ENCODE measurements at places on chromosomes 16 and 17.

- DNase-seq = no peak
Observed at GRCh38 chr17:12287953-12288352, 267.3 kb downstream of the MAP2K4 start.

DNA sequence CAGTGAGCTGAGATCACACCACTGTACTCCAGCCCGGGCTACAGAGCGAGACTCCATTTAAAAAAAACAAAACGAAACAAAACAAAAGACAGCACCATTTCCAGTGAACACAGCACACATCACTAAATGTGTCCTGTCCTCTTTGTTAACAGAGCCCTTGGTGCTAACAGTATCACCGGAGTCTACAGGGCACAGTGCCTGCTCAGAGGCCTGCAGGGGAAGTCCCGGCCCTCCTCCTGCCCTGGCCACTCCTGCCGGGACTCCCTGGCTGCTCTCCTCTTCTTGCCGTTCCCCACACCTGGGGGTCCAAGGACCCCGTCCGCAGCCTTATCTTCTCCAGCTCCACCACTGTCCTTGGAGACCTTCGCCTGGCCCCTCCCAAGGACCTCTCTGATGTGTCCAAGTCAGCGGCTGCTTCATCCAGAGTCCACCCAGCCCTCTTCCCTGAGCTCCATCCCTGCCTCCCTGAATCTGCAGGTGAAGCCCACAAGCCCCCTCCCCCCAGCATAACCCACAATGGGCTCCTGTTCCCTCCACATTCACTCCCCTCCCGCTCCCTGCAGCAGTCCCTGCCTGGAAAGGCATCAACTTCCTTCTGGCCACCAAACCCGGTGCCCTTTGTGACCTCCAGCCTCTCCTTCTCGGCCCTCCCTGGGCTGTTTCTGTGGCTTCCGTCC, 8.5 kb downstream of the TRPV1 start:
- DNase-seq = no peak

GRCh38 chr16:68387301-68387700, 61.0 kb downstream of the SMPD3 start:
- no peak for DNase-seq

DNA sequence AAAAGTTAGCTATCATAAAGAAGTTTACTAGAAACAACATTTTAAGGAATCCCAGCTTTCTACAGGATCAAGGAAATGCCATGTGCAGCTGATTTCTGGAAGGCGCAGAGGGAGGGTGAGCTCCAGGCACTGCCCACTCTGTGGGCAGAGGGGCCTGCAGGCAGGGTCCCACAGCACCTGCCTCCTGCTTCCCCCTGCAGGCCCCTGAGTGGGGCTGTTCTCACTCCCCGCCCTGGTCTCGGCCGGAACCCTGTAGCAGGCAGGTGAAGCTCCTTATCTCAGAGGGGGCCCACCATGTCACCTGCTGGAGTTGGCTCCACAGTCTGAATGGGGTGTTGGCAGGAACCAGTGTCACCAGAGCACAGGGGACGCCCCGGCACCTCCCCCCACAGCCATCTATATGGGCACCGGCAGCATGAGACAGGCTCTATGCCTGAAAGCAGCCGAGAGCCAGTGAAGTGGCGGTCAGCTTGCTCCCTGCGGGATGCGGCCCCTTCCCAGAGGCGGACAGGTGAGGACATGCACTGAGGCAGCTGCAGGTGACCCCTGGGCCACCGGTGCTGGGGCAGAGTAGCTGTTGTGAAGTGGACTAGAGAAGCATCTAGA, 47.6 kb upstream of the FASN start:
- DNase-seq = no peak

GRCh38 chr17:37479025-37479424, 10.7 kb upstream of the DUSP14 start:
- no peak for DNase-seq

DNA sequence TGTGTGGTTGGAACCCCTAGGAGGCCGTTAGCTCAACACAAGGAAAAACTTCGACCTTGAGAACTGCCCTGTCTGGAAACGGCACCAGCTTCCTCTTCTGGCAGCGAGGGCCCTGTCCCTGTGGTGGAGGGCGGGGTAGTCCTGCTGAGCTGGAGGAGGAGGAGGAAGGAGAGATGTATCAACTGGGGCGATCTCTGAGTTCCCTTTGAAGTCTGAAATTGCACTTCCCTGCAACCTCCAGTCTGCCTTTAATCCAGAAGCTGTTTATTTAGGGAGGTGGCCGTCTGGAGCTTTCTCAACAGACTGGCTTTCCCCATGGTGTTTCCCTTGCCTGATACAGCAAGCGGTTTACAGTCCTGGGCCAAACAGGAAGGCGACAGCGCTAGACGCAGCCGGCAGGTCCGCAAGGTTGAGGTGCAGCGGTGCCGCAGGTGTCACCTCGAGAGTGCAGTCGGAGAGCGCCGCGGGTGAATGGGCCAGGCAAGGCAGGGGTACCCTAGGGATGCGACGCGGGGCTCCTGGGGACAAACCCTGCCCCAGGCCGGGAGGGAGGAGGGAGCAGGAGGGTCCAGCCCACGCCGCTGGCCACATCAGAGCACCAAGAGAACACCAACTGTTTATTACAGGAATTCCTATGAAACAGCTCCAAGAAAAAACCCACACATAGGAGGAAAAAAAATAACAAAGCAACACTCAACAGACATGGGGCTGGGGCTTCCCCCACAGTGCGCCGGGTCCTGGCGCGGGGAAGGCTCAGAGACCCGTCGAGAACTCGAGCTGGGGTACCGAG, 11.4 kb upstream of the MRPS23 start:
- DNase-seq = peak; percentile 34

GRCh38 chr16:88772871-88773811, 11.9 kb downstream of the PIEZO1 start:
- DNase-seq = no peak

GRCh38 chr16:65933703-65934102, 432.8 kb upstream of the CDH5 start:
- DNase-seq = no peak

DNA sequence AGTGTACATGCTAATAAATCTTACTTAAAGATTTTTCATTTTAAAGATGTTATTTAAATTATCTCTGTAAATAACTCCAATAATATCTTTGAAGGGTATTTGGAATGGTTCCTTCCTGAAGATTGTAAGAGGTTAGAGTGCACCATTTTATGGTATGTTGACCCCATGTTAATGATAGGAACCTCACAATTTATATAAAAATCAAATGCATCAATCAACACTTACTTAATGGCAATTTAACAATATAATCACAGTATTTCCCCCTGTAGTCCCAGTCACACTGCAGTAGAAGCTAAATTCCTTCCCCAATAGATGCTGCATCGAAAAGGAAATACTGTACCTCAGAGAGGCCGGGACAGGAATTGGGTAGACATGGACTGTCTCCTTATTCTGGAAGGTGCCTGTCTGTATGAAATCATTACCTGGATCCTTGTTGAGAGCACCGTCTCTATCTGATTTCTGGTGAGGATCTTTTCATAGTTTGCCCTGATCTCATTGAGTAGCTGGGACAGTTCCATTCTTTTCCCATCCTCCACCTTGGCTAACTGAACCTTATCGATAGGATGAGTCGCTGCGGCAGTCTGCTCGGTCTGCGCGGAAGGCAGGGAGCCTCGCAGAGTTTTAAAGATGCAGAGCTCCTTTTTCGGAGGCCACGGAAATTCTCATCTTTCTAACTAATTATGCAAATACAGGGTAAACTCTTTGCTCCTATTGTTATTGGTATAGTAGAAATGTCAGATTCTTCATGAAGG, at the start of gene KRT222:
Gene KRT222, minus strand, starts transcription at position 596 of the 752 bp plus-strand sequence. Its CDS starts 78 bp downstream, at position 518.
- DNase-seq = no peak

- DNase-seq = no peak
Observed at GRCh38 chr16:53732296-53732929, 28.5 kb downstream of the FTO start.

DNA sequence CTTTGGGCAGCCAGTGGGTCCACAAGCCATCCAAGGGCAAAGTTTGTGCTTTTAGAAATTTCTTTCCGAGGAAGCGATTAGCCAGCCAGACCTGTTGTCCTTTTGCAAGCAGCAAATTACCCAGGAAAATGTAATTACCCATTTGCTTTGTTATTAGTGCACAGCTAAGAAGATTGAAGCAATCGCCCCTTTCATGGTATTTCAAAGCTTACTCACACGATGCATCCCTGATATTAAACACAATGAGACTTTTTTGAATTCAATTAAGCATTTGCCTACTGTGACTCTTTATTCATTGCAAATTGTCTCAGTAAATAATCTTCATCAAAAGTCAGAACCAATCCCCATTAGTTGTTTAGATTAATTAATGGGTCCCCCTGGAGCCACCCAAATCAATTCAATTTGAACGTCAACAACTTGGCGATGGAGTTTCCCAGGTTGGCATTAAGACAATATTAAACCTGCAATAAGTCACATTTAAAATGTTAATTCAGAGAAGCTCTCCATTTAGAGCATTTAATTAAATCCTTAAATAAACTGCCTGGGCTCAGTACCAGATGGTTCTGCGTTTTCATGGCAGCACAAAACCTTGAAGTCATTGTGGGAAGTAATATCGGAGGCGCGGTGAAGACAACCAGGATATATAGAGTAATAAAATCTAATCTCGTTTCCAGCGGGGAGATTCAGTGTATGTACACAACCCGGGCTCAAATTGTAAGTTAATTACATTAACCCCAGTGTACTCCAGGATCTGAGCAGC, 366.2 kb upstream of the TNRC6C start:
- no peak for DNase-seq

DNA sequence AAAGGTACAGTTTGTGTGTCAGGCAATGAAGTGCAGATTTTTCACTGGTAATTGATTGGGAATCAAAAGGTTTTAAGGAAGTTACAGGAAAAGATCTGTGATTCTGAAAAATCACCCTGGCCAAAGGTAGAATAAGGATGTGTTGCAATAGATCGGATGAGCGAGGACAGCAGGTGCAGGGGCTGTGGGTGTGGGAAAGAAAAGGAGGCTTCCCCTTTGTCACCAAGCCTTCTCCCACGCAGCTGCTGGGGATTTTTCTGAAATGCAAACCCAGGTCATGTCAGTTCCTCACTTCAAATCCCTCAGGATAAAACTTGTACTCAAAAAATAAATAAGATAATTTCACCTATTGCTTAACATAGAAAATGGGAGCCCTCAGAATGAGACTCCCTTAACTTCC, 47.9 kb upstream of the ARHGAP17 start:
- DNase-seq = peak; percentile 32

GRCh38 chr16:10896723-10897122, 19.7 kb downstream of the CIITA start:
- no peak for DNase-seq

GRCh38 chr16:4194661-4195060, 47.2 kb downstream of the SRL start:
- DNase-seq = no peak

- DNase-seq = no peak
Observed at GRCh38 chr17:63974594-63975192, 2.0 kb upstream of the SCN4A start.

DNA sequence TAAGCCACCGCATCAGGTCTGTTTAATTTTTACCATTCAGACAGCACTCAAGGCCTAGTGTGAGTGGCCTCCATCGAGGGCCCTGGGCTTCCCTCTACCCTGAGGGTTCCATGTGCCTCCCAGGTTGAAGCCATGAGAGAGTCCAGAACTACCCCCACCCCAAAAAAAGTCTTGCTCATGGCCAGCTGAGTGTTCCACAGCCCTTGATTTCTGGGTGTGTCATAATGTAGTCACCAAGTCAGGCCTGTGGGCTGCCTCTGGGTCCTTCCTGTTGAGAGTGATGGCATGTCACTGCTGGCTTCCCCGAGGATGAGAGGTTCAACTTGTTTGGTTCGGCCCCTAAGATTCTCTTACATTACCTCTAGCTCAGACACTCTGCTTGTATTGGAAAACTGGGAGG, 100.6 kb downstream of the PITPNC1 start:
- peak; percentile 63 for DNase-seq

Data from activated naive CD4-positive, alpha-beta T cell treated with anti-CD3 and anti-CD28 coated beads, Interleukin-2, amount 50 U/mL, for 16 hours (primary cell).